ENCODE measurements at places on chromosomes 11 and 22. TPM values are rescaled to one million over a fixed set of nuclear protein-coding genes. Genes with fewer than 3 reads are reported as not detected.

DCHS1 gene
- 0.78 TPM for total RNA-seq

CACNA1I gene
- total RNA-seq, result 0.39 TPM

- H3K4me3 ChIP-seq, result no peak overlapping the region
- DNase-seq, result no peak
- no peaks in the 10 kb centered on the region for H3K36me3 ChIP-seq
- no peak overlapping the region for H3K27ac ChIP-seq
Observed at GRCh38 chr11:131217313-131218310, 152.8 kb upstream of the NTM start.

DNA sequence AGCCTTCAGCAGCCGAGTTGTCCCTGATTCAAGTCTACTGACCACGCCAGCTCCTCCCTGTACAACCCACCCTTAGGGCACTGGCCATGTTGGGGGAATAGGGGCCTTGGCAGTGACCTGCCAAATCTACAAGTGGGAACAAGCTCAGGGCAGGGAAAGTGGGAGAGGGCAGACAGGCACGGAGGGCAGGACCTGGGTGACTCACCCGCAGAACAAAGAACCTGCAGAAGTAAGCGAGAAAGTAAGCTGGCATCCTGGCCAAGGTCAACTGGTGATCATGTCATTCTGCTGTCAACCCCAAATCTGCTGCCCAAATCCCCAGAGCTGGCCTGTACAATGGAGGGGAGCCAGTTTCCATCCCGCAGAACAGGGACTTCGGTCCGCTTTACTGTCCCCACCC lies 7.9 kb upstream of the SCGB1A1 start:
- H3K4me3 ChIP-seq, result no peak overlapping the region
- no peaks in the 10 kb centered on the region for H3K27me3 ChIP-seq
- no peak overlapping the region for H3K27ac ChIP-seq
- no peaks in the 10 kb centered on the region for H3K36me3 ChIP-seq
- H3K4me1 ChIP-seq, result no peaks in the 10 kb centered on the region

FAM111B gene
- 38.9 TPM for total RNA-seq

DNA sequence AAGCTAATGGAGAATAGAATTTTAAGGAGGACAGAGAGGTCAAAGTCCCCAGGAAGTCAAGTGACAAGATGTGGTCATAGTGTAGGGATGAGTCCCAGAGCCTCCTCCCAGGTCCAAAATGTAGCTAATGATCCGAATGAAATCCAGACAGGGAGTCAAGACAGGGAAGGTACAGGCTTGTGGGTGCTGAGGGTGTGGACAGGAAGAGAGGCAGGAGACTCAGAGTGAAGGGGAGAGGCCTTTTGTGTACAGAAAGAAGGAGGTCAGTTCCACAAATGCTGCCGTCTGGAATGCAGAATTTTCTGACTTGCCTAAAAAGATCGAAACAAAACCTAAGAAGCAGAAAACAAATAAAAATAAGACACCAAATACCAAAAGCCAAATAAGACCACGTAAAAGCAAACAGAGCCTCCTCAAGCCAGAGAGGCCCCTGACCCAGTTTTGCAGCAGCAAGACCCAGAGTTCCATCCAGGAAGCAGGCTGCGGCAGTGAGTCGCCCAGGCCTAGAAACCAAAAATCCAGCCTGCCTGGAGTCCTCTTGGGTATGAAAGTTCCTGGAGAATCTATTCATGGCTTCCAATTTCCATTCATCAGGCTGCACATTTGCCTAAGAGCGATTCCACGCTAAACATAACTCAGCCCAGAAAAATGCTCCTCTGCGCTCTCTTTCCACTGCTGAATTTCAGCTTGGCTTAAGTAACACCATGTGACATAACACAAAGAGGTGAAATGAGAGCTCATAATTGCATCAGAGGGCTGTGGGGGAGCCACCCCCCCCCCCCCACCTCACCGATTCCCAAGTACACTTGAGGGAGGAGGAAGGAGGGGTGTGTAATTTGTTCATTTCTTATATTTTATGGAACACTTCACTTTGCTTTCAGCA lies 71.2 kb downstream of the KIRREL3 start:
- H3K4me1 ChIP-seq, result no peaks in the 10 kb centered on the region
- H3K36me3 ChIP-seq, result no peaks in the 10 kb centered on the region
- H3K4me3 ChIP-seq, result no peak overlapping the region
- H3K27ac ChIP-seq, result no peak overlapping the region

DNA sequence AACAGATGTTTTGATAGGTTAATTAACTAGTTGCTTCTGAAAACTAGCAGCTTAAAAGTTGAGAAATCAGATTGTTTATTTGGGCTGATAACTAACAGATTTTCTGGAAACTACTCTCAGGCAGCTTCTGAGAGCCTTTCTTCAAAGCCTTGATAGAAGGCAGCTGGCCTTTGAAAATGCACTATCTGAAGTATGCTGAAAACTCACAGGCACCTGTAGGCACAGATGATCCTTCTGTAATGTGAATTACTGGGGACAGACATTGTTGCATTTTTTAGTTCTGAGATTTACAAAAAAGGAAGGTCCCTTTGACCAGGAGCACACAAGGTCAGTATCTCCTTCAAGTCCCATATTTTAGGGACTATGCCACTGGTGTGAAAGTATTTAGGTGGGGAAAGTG lies 460.8 kb upstream of the CNTN5 start:
- H3K27me3 ChIP-seq, result no peaks in the 10 kb centered on the region
- H3K27ac ChIP-seq, result no peak overlapping the region
- no peaks in the 10 kb centered on the region for H3K36me3 ChIP-seq
- DNase-seq, result no peak

- DNase-seq, result no peak
- no peak overlapping the region for H3K4me3 ChIP-seq
- no peaks in the 10 kb centered on the region for H3K27me3 ChIP-seq
- no peaks in the 10 kb centered on the region for H3K36me3 ChIP-seq
- H3K4me1 ChIP-seq, result no peaks in the 10 kb centered on the region
Observed at GRCh38 chr11:131710511-131710910, 340.1 kb downstream of the NTM start.

GRCh38 chr22:21698430-21699329 lies 32.9 kb downstream of the PPIL2 start:
- DNase-seq, result no peak
- H3K27ac ChIP-seq, result no peak overlapping the region
- no peak overlapping the region for H3K4me3 ChIP-seq
- H3K27me3 ChIP-seq, result no peaks in the 10 kb centered on the region
- H3K4me1 ChIP-seq, result no peaks in the 10 kb centered on the region

DNA sequence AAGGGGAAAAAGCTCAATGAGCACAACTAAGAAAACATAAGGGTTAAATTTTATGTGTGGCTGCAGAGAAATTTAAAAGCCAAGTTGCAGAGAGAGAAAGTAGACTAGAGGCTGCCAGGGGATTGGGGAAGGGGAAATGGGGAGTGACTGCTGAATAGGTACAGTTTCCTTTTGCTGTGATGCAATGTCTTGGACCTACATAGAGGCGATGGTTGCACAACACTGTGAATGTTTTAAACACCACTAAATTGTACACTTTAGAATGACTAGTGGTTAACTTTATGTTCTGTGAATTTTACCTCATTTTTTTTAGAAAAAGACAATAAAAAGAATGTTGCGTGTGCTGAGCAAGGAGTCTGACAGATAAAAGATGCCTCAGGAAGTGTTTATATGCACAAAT lies 36.5 kb downstream of the TENM4 start:
- DNase-seq, result no peak
- no peak overlapping the region for H3K27ac ChIP-seq
- no peaks in the 10 kb centered on the region for H3K4me1 ChIP-seq
- H3K36me3 ChIP-seq, result no peaks in the 10 kb centered on the region

DNA sequence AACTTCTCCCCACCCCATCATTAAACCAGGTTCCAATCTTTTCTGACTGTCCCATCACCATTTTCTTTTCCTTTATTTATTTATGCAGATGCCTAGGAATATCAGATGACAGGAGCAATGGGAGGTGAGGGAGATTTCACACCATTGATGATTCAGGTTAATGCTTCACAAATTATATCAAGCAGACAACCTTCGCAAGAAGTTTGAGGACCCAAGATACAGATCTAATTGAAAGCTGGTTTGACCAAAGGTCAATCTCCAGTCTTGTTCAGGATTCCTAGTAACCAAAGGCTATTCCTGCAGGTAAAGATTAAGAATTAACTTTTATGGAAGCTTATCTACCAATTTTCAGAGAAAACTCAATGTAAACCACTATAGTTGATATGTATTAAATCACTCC lies 54.4 kb downstream of the SLC35F2 start:
- H3K4me3 ChIP-seq, result no peak overlapping the region
- peaks cover 49% of the 10 kb centered on the region for H3K36me3 ChIP-seq
- no peak overlapping the region for H3K27ac ChIP-seq
- no peaks in the 10 kb centered on the region for H3K4me1 ChIP-seq
- no peak for DNase-seq

DNA sequence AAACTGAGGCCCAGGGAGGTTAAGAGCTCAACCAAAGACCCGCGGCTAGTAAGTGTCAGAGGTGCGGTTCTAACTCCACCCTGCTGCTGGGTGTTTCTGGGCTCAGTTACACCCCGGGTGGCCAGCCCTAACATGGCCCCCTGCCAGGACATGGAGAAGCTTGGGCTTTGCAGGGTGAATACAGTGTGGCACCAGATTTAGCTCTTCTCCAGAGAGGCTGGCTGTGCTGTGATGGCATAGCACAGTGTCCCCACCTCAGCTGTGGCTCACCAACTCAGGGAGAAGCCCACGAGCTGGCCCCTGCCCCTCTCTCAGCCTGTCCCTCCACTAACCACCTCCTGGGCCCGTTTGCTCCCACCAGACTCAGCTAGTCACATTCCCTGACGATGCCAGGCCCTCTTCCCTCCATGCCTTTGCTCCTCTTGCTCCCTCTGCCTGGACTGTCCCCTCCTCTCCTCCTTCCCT lies 7.0 kb downstream of the UCP3 start:
- no peak overlapping the region for H3K4me3 ChIP-seq
- peaks cover 14% of the 10 kb centered on the region for H3K36me3 ChIP-seq
- H3K27ac ChIP-seq, result peak overlapping the region; percentile 9
- peaks cover 62% of the 10 kb centered on the region for H3K4me1 ChIP-seq

DNA sequence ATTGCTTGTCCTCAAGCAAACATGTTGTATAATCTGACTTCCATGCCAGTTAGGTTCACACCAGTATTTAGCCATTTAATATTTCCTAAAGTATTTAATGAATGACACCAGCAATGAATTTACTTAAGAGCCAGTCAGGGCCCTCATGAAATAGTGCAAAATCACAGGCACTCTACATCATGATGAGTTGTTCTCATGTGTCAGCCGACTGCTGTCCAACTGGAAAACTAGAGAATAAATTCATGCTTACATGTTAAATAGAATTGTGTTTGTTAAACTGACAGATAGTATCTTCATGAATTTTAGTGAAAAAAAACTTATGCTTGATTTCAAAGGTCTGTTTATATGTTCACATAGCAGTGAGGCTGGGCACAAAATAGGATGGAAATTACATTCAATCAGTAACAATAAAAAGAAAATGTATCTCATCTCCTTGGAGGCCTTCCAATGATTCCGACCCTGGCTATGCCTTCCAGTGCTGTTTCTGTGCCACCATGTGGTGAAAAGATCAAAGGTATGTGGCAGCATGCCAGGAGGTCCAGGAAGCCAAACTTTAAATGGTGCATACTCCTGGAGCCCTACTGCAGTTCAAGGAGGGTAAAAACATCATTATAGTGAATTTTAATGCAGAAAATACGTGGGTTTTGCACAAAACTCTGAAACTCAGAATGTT lies 45.2 kb downstream of the CTSC start:
- no peaks in the 10 kb centered on the region for H3K27me3 ChIP-seq
- no peak overlapping the region for H3K4me3 ChIP-seq
- no peak overlapping the region for H3K27ac ChIP-seq
- H3K4me1 ChIP-seq, result peaks cover 6% of the 10 kb centered on the region

DNA sequence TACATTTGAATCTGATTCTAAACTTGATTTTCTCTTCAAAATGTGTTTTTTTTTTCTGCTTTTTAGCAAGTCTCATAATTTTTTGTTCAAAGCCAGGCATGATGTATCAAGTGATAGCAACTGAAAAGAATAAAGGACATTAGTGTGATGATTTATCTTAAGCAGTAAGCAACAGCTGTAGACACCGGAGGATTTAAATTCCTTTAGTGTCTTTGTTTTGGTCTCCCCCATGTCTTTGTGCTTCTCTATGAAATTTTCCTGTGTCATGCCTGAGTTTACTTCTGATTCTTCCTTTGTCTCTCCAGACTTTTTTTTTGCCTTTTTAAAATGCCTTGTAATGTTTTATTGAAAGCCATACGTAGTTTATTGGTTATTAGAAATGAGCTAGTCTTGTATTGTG lies 934.2 kb upstream of the RAG2 start:
- no peak overlapping the region for H3K27ac ChIP-seq
- H3K4me1 ChIP-seq, result no peaks in the 10 kb centered on the region
